HT1080 (cell line): ENCODE measurements at places on chromosomes 7 and 10.

DNA sequence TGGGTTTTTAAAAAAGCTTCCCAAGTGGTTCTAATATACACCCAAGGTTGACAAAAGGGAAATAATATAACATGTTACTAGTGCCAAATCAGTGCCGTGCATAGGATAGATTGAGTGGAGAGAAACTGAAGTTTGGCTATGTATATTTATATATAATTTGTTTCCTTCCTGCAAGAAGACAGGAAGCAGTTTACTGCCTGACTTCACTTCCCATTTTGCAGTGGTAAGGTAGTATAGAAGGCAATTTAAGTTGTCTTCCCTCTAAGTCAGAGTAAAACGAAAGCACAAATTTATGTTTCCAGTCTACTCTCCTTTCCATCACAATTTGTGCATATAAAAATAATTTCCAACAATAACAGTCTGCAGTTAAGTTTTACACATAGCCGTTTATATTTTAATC is 3.4 kb upstream of the HYCC1 start:
- DNase-seq = no peak

DNA sequence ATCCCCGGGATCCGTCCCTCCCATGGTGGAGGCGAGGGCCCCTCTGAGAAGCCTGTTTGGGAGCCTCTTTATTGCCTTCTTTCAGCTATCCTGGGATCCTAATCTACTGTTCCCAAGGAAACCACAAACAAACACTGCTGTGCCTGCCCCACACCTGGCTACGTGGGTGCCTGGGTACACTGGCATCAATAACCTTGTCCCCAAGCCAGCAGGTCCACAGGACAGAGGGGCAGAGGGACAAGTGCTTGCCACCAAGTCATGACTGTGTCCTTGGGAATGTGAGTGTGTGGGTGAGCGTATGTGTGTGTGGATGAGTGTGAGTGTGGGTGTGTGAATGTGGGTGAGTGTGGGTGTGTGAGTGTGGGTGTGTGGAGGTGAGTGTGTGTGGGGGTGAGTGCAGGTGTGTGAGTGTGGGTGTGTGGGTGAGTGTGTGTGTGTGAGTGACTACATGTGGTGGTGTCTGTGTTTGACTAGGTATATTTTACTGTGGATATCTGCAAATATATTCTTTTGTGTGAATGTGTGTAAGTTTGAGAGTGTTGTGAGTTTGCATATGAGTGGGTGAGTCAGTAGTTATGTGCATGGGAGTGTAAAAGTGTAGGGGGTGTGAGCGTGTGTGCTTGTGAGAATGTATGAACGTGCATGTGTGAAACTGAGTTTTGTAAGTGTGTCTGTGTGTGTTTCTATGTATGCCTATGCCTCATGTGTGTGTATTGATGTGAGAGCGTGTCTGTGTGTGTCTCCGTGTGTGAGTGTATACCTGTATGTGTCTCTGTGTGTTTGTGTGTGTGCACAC is 96.1 kb downstream of the TNS3 start:
- DNase-seq = no peak

- DNase-seq = no peak
Measured at GRCh38 chr7:159141167-159141566, 3.5 kb downstream of the VIPR2 start.

DNA sequence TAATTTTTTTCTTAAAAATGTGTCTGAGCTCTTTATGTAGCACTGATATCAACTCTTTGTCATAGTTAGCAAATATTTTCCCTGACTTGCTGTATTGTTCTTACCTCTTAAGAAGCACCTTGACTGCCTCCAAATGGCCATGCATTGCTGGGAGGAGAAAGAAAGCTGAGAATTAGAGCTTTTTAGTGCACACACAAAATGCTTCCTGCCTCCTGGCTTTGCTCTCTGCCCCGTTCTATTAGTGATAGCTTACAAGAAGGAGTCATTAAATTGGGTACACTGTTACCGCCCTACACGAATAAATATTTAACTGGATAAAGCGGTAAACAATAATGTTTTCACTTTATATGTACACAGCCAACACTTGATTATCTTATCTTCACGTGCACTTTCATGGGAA is 4.1 kb downstream of the ANKRD16 start:
- no peak for DNase-seq

DNA sequence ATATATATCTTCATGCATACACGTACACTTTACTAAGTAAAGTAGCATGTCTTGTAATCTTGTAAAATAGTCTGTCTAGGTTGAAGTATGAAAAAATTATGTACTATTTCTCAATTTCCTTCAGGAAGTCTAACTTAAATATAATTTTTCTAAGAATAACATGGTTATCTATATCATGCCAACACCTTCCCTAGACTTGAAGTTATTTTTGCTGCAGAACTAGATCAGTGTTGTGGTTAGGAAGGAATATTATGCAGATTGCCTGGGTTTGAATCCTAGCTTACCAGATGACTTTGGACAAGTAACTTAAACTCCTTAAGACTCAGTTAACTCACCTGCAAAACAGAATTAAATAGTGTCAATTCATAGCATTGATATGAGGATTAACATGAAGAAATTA is 142.2 kb upstream of the SEMA3A start:
- DNase-seq = no peak

DNA sequence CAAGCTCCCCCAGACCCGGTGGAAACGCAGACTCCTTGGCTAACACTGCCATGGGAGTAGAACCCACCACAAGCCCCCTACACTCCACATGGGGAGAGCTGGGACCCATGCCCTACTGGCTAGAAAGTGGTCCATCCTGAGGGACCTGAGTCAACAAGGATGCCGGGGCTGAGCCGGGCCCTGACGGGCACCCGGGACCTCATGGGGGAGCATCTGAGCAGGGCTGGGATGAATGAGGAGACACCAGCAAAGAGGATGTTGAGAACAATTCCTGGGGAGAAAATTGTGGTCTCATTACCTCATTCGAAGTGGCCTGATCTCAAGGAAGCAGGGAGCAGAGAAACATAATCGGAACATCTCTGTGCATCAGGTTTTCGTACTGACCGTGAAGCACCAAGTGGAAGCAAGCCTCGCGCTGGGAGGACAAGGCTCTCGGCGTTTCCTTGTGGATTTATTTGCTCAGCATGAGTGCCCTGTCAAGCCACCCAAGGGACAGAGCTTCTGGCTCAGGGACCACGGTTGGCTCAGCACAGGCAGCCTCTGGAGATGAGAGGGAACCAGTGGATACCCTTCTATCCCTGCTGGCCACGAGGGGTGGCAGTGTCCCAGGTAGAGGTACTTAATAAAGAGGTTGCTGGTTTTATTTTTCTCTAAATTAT is 132.2 kb upstream of the FAM20C start:
- DNase-seq = no peak

DNA sequence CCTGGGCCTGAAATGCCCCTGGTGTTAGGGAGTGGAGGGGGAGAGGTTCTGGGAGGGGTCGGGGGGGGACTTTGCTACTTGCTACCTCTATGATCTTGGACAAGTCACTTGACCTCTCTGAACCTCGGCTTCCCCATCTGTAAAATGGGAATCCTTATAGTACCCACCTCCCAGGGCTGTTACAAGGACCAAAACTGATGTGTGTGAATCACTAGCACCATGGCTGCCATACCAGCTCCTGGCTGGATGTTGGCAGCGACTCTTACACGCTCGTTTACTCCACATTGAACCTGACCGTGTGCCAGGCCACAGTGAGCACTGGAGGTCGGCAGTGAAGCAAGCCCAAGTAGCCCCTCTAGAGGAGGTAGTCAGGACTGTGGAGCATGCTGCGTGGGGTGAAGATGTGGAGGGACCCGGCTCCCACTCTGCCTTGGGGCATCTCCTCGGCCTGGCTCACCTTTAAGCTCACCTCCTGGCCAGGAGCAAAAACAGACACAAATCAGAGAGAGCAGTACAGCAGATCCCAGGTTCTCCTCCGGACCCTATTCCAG is 28.9 kb downstream of the PPIF start:
- no peak for DNase-seq

DNA sequence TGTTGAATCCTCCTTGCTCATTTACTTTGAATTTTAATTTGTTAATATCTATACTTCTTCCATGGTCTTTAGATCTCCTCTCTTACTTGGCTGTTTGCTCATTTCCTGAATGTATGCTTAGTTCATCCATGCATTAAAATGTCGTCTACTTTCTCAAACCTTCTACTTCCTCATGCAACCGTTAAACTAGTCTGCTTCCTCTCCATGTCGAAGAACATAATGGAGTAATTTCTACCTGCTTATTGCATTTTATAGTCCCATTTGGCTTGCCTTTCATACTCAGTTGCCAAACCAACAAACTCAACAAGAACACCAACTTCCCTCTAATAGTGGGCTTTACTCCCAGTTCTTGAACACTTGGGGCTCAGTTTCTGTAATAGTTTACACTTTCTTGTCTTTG is 43.8 kb upstream of the SEMA3D start:
- no peak for DNase-seq

DNA sequence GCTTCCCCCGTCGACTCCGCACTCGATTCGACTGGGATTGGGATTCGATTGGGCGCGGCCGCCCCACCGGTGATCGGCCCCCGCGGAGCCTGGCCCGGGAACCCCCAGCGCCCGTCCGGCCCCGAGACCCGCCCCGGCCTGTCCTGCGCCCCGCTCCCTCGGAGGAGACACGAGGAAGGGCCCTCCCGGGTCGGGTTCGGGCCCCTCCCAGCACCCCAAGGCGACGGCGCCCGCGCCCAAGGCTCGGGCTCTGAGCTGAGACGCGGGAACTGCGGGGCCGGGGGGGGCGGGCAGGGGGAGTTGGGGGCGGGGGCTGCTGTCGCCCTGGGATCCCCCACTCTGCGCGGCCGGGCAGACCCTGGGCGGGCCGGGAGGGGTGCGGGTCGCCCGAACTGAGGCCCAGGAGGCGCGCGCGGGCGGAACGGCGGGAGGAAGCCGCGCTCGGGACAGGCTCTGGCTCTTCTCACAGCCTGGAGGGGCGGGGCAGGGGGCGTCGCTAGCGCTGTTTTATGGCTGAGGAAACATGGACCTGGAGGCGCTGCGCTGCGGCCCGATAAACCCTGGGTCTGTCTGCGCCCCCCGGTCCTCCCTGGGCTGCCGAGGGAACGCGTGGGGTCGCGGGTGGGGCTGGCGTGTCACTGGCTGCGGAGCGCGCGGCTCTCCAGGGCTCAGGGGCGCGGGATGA is 1.7 kb upstream of the NKX6-2 start:
- DNase-seq = no peak

GRCh38 chr7:134891696-134892678 is 94.3 kb upstream of the AGBL3 start:
- no peak for DNase-seq

DNA sequence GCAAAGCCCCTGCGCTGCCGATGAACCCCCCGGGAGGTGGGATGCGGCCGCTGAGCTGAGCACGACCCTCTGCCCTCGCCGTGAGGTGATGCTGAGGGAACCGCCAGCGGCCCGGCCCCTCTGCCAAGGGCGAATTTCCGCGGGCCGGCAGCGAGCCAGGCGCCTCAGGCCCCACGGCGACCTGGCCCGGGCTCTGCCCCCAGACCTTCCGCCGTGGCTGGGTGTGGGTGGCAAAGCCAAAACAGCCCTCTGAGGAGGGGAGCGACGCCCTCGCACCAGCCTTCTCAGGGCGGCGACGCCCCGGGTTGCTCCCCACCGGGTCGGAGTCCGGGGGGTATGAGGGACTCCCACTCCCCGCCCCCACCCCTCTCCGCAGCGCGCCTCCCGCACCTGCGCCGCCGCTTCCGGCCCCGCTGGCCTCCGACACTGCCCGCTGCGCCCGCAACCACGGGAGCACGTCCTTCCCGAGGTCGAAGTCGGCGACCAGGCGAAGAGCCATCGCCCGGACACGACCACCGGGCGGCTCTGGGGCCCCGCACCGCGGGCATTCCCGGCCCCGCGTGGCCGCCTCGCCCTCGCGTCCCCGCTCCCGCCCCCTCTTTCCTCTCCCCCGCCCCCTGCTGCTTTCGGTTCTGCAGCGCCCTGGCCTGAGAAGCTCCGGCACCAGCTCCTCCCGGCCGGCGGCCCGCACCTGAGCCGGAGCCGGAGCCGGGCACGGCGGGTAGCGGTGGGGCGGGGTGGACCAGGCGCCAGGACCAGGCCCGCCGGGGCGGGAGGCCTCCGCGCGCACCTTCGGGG is at the start of gene GSAP:
GSAP (minus strand) TSS at position 527 of the 798 bp plus-strand sequence; CDS start at position 499, 28 bp downstream.
- no peak for DNase-seq

DNA sequence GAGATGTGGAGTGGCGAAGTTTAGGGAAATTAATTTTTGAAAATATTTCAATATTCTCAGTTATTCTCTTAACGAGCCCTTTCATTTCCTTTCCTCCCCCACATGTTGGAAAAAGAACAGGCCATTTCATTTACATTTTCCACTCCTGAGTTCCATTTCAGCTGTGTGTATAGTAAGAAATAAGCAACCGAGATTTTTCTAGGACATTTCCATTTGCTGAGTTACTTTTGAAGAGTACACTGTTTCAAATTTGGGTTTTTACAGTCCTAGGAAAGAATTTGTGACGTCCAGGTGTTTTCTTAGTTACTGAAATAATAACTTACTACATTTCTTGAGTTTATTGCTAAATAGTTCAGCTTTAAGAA is 1.2 kb downstream of the SEPTIN7 start:
- no peak for DNase-seq
